Esophagus squamous epithelium (tissue), 5 donors: ENCODE measurements at places on chromosomes 5 and 9.

GRCh38 chr9:105483618-105484017, 35.8 kb downstream of the FSD1L start:
- no peak for DNase-seq

GRCh38 chr9:136765041-136765440, 723 bp upstream of the LCN15 start:
- DNase-seq, result no peak

GRCh38 chr5:87109746-87110145, 157.9 kb upstream of the RASA1 start:
- DNase-seq, result no peak

DNA sequence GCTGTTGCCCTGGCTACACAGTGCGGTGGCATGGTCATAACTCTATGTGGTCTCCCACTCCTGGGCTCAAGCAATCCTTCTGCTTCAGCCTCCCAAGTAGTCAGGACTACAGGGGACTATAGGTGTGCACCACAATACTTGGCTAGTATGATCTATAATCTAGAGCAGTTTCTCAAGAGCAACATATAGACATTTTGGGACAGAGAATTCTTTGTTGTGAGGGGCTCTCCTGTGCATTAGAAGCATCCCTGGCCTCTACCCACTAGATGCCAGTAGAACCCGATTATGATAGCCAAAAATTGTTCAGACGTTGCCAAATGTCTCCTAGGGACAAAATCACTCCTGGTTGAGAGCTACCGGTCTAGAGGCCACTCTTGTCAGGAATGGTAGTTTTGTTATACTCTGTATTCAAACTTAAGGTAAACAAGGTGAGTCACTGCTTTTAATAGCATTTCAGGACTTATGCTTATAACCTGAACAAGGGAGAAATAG, 7.2 kb downstream of the ANKHD1 start:
- no peak for DNase-seq

GRCh38 chr5:161547738-161548486, 1.4 kb upstream of the GABRB2 start:
- no peak for DNase-seq
